ENCODE measurements at places on chromosomes 6 and 20. TPM values are rescaled to one million over a fixed set of nuclear protein-coding genes. Genes with fewer than 3 reads are reported as not detected.

DNA sequence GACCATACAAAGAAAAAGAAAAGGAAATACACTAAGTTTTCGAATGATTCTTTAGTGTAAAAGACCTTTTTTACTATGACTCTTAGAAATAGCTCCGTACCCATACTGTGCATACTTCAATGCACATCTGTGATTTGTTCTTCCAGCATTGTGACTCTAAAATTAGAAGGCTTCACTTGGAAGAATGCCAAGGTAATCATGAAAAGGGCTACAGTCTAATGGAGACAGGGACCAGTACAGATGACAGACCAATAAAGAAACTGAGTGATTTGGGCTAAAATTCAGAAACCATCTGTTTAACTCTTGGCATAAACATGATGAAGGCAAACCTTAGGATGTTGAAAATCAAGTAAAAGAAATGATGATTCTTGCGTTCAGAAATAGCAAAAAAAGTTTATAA lies 46.3 kb downstream of the CYP39A1 start:
- no peak for DNase-seq

DNA sequence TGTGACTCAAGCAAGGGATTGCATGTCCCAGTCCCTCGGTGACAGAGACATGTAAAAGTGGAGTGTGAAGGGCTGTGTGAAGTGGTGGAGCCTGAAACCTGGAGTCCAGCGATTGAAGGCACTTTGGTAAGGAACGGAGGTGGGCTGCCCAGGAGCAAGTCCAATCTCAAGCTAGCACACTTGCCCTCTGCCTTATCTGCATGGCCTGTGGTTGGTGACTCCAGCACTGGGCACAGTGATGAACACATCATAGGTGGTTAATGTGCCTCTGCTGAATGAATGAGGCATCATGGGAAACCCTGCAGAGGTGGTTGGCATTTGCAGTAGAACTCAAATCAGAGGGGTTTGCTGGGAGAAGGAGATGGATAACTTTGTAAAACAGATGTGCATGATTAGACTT lies 14.9 kb upstream of the ULBP3 start:
- DNase-seq = no peak

- peak; percentile 63 for DNase-seq
These were observed 71.3 kb upstream of the SLC2A12 start for GRCh38 chr6:134123666-134124208.

GRCh38 chr6:1216488-1216974 lies 95.4 kb upstream of the FOXQ1 start:
- no peak for DNase-seq

DNA sequence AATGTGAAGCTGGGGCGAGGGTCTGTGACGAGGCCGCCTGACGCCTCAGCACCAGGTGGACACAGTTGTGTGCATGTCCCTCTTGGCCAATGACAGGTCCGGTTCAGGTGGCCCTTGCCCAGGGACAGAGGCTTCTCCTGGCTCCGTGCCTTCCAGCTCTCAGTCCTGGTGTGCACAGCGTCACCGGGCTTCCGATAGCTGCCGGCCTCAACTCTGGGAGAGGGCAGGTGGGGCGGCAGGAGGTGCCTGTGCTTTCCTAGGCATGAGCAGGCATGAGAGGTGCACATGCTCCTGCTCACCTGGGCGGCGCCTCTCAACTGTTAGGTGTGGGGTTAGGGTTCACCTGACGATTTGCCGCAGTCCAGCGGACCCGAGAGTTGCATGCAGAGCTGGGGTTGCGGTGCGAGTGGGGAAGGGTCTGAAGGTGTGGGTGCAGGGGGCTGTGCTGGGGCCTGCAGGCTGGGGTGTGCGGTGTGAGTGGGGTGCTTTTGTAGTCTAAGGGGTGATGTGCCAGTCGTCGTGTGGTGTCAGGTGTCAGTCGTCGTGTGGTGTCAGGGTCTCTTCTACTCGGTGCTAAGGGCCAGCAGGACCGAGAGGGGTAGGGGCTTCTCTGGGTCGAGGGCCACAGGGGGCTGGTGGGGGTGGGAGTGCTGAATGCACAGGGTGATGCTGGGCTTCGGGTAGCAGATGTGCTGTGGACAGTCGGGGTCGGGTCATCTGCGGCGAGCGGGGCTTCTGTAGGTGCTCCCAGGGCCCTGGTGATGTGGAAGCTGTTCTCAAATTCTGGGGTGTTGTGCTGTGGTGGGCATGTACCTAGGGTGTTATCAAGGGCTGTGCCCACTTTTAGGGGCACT lies 3.8 kb upstream of the SOX18 start:
- no peak for DNase-seq

Gene GABRR1
- 0.24 TPM for total RNA-seq

Gene PSMA7
- 166 TPM for total RNA-seq

All from umbilical cord (tissue), 2 donors.